ENCODE measurements at places on chromosomes 6 and 20.
A peak's percentile ranks its signal among the peaks of the same experiment; 100 is the strongest.

DNA sequence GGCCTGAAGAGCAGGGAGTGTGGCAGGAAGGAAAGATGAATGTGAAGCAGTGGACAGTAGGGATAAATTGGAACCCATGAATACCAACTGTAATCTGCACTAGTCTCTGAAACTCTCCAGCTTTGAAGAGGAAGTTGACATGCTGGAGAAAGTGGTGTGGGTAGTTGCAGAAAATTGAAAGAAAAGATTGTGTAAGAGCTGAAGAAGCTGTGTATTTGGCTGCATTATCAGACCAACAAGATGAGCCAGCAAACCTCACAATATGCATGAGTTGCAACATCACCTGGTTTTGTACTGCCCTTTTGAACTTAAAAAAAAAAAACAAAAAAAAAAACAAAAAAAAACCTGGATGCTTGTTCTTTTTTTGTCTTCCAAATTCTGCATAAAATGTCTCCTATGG is 921.9 kb upstream of the EYS start:
- no peak for DNase-seq

GRCh38 chr6:137424251-137424650 is 69.9 kb downstream of the OLIG3 start:
- no peak for DNase-seq

DNA sequence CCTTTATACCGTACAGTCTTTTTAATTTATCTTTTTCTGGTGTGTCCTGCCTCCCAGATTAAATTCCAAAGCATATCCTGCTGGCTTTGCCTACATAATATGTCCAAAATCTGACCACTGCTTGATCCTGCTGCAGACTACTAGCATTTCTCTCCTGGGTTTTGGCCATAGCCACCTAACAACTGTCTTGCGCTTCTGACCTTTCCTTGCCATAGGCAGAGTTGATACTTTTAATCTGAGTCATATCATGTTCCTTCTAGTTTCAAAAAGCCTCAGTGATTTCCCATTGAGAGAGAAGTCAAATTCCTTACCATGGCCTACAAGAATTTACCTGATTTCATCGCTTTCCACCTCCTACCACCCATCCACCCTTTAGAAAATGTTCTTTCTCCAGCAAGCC is 104.8 kb downstream of the BCKDHB start:
- DNase-seq: peak; percentile 33

DNA sequence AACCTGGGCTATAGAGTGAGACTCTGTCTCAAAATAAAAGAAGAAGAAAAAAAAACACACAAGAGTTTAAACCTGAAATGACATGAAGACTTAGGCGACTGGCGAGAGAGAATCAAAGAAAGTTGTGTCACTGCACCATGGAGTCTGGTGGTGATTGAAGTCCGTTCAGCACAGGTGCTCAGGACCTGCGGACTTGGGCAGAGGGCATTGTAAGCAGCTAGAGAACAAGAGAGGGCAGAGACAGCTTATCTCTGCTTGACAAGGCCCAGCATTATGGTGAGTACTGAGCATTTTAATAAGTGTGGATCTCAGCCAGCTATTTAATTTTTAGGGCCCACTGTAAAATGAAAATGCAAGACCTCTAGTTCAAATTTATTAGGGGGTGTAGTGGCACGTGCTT is 31.5 kb downstream of the BANF2 start:
- DNase-seq: no peak

- peak; percentile 94 for DNase-seq
These were observed 34.3 kb downstream of the SNX5 start for GRCh38 chr20:17934141-17934862.

- DNase-seq: no peak
These were observed 1.4 kb downstream of the LAMP5 start for GRCh38 chr20:9515741-9516233.

DNA sequence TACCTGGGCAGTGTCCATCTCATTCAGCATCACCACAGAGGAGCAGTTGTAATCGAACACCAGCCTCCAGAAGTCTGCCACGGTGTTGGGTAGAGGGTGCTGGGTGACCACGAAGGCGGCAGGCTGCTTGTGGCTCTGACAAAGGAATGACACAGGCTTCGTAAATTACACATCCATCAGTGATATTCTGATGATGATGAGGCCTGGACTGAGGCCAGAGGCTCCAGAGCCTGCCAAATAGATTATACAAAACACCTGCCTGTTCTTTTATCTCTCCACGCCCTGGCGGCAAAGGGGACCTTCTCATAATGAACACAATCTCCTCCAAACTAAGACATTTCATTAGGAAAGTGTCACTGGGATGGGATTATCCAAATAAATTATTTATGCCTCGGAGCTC is 480.2 kb upstream of the CHD6 start:
- no peak for DNase-seq

- DNase-seq: peak; percentile 63
These were observed 527 bp downstream of the FBXO30 start for GRCh38 chr6:145814035-145814500.

GRCh38 chr6:154301839-154302752 is 54.5 kb downstream of the IPCEF1 start:
- peak; percentile 87 for DNase-seq

DNA sequence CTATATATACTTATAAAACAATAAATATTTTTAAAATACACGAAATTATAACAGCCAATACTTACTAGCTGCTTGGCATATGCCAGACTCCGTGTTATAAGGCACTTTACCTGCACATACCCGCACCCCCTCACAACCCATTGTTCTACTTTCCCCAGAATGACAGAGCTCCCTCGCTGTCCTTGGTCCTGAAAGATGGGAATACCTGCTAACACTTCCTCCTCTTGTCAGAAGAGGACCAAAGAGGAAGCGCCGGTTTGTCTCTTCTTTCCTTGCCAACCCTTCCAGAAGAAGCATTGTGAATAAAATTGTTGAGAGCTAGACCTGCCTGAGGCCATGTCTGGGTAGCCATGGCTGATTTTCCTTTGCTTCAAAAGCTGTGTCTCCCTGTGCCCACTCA is 149.3 kb downstream of the PTPRT start:
- DNase-seq: no peak

DNA sequence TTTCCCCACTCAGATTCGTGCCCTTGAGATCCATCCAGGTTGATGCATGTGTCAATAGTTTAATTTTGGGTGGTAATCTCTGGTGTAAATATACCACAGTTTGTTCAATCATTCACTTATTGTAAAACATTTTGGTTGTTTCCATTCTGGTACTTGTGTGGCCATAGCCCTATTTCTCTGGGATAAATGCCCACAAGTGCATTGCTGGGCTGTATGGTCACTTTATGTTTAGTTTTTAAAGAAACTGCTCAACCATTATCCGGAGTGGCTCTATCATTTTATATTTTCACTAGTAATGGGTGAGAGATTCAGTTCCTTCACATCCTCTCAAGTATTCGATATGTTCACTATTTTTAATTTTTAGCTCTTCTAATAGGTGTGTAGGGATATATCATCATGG is 60.7 kb upstream of the RNF24 start:
- DNase-seq: no peak

GRCh38 chr6:29611426-29611825 is 21.6 kb downstream of the GABBR1 start:
- no peak for DNase-seq

DNA sequence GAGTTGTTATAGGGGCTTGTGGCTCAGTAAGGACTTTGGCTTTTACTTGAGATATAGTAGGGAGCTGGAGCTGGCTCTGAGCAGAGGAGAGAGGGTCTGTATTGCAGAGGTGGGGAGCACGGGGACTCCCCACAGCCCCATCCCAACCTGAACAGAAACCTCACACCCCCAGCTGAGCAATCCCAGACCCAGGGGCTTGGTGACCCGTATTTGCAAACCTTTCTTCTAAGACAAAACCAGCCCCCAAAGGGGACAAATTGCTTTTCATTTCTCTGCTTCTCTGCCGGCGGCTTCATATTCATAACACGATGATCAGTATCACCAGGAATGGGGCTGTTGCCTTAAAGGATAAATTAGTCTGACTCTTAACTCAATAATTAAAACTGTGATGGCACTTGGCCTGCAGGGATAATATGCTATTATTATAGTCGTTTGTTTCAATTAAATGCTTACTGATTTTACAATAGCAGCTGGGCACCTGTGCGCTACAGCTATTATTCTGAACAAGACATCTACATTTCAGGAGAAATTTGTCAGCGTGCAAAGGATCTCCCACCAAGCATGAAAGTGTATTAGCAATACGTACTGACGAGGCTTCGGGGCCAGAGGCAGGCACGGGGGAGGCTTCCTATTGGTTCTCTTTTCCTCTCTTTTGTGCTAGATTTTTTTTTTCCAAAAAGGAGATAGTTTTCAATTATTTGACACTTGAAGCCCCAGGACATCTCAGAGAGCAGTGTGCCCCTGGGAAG is 118.1 kb downstream of the TOX2 start:
- no peak for DNase-seq

DNA sequence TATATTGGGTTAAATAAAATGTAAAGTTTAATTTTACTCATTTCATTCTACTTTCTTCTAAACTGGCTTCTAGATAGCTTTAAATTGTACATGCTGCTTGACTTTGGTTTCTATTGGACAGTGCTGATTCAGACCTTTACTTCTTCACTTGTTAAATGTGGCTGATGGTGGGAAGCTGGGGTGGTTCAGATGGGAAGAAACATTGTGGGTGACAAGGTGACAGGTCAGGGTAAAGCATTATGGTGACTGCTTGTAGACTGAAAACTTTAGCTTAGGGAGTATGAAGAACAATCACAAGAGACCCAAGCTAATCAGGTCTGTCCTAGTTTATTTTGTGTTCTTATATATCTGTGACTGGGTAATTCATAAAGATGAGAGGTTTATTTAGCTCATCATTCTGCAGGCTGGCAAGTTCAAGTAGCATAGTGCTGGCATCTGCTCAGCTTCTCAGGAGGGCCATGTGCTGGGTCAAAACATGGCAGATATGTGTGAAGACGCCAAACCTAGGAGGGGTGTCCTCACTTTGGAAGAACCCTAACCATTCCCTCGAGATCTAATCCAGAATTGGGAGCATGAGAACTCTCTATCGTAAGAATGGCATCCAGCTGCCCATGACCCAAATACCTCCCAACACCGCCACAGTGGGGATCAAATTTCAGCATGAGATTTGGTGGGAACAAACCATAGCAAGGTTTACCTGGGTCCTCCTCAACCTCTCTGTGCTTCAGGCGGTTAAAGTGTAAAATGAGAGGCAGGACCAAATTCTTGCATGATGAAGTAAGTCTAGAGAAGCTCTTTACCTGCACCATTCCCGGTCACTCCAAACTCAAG is 102.8 kb downstream of the FYN start:
- DNase-seq: no peak

DNA sequence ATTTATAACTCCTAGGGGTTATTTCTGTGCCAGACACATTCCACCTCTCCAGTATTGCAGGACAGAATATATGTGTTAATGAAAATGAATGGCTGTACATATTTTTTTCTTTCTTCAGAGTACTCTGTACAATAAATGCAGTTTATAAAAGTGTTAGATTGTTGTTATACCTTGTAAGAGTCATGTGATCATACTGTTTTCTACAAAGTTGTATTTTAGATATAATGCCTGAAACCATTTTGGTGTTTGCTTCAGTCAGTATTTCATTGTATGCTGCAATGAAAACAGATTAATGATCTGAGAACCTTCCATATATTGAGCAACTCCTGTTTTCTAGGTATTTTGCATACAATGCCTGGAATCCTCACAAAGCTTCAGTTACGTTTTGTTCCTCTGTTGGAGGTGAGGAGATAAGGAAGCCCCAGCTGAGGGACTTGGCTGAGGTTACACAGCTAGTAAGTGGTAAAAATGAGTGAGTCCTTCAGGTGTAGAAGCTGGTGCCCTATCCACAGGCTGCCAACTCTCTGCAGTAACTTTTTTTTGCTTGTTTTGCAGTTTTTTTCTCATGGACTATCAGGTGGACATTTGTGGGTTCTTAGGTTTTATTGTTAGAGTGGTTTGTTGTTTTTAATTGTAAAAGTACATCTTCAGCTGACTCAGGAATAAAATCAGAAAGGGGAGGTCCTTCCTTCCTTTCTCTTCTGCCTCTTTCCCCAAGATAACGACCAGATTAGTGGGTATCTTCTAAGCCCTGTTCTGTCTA is 11.6 kb downstream of the PDCD2 start:
- DNase-seq: no peak
